ENCODE measurements at places on chromosomes 1 and 21.

DNA sequence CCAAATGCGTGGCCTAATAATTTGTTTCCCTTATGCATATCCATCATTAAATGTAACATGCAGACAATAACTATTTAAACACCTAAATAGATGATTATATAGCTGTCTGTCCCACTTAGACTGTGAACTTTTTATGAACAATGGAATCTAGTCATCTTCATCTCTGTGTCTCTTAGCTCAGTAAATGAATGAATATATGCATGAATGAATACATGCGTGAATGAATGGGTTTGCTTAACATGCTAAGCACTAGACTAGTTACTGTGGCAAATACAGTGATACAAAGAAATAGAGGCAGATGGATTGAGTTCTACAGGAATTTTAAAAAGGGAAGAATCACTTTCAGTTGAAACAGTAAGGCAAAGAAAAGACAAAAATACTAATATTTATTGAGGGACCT lies 232.0 kb downstream of the FGGY start:
- no peak for DNase-seq

DNA sequence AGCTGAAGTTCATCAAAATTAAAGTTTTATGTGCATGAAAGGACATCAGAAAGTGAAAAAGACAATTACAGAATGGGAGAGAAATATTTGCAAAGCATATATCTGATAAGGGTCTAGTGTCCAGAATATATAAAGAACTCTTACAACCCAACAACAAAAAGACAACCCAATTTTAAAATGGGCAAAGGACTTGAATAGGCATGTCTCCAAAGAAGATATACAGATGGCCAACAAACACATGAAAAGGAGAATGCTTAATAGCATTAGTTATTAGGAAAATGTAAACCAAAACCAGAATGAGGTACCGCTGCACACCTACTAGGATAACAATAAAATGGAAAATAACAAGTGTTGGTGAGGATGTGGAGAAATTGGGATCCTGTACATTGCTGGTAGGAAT lies 1.7 kb upstream of the PSEN2 start:
- DNase-seq = no peak

DNA sequence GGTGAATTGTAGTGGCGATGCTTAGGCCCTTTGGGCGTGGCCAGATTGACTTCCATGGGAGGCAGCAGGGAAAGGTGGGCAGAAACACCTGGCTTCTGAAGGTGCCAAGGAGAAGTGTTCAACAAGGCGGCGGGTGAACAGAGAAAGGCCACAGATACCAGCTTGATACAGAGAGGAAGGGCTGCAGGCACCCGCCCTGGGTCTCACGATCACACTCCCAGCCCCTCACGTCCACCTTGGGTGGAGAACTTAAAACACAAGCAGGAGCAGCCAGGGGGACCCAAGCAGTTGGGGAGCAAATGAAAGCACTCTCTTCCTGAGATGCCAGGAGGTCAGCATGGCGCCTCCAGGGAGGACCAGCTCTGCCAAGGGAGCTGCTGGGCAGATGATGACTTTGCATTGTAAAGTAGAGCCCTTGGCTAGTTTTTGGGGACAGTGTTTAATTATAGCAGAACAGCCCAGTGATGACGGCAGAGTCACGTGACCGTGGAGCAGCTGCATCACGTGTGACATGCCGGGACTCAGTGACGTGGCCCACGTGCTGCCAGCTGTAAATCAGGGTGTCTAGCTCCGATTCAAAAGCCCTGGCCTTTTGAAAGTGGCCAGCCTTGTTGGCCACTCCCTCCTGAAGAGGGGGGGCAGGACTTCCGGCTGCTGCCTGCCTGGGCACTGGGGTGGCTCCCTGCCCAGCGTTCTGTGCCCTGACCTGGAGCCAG lies 19.0 kb downstream of the SLC37A1 start:
- no peak for DNase-seq

- DNase-seq = no peak
Measured at GRCh38 chr1:154856049-154856448, 14.0 kb downstream of the KCNN3 start.

DNA sequence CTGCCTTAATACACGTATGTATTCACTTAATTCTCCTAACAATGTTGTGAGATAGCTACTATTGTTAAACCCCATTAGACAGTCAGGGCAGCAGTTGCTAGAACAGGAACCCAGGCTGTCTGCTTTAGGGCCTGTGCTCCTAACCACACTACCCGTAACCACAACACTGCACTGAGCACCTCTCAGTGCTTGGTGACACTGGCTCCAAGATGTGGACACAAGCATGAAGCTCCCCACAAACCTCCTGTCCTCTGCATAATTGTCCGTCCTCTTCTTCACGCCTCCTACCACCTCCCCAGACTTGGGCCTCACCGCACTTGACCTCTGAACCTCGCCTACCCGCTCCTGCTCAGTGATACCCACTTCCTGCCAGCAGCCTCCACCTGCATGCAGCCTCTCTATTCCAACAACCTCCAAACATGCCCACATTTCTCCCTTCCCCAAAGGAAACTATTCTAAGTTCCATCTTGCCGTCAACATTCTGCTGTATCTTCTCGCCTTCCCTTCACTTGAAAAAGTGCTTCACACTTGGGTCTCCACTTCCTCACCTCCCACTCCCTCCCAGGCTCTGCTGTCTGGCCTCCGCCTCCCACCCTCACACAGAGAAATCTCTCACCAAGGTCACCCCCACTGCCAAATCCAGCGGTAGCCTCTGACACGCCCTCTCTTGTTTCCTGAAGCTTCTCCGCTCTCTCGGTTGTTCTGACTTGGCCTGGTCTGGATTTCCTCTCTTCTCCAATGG lies 14.6 kb upstream of the AHDC1 start:
- peak; percentile 18 for DNase-seq

- no peak for DNase-seq
Measured at GRCh38 chr1:201890223-201890622, 1.5 kb downstream of the SHISA4 start.

DNA sequence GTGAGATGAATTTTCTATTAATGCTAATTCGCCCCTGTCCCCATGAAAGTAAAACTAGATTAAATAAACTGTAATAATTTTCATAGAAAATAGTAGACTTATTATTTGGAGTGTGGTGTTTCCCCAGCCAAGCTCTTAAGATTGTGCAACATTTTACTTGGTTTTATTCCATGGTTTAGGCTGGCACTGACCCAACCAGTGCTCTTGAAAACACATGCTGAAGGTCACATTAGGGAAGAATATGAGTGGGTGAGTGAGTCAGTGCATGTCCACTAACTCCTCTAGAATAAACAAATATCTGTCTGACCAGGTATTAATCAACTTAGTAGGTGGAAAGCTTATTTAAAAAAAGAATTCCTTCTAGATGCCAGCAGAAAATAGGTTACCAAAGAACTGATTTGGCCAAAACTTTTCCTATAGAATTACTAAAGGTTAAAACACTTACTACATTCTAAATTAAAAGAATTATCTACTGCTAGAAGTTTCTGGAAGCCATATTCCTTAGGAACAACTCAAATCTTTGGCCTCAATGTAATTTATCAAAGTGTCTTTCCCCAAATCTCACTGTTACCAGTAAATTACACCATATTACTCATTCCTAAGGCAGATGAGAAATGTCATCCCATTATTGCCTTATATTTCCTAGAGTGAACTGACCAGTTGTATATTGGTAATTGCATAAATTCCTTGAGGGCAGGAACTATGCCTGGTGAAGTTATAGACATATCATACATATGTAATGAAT lies 89.7 kb upstream of the RGS1 start:
- no peak for DNase-seq

GRCh38 chr1:26020330-26020768 lies 1.2 kb upstream of the EXTL1 start:
- no peak for DNase-seq

- DNase-seq = no peak
Measured at GRCh38 chr1:214019499-214019898, 31.7 kb downstream of the PROX1 start.

GRCh38 chr1:36400825-36401601 lies 3.3 kb upstream of the LSM10 start:
- no peak for DNase-seq

DNA sequence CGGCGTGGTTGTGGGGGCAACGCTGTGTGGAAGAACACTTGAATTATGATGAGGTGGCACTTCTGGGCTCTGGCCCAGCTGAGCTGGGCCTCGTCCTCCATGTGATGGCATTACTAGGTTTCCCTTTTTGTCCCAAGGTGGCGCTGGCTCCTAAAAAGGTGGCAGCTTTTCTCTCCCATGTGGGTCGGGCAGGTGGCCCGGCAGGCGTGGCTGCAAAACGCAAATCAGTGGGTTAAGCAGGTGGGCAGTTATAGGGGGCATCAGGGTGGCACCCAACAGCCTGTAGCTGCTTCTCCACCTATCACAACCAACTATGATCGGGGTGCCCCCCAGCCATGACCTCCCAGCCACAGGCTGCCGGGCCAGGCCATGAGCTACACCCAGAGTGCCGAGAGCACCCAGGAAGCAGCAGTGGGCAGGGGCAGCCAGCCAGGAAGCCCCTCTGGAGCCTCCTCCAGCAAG lies 59.6 kb downstream of the KCNAB2 start:
- DNase-seq = no peak
